ENCODE measurements at places on chromosomes 16 and 17.

GRCh38 chr17:14471052-14471451 lies 170.2 kb downstream of the HS3ST3B1 start:
- no peak for DNase-seq

- DNase-seq = no peak
Measured at GRCh38 chr17:63578027-63578768, 22.5 kb upstream of the TACO1 start.

GRCh38 chr17:6184508-6184907 lies 114.3 kb downstream of the WSCD1 start:
- DNase-seq = no peak

DNA sequence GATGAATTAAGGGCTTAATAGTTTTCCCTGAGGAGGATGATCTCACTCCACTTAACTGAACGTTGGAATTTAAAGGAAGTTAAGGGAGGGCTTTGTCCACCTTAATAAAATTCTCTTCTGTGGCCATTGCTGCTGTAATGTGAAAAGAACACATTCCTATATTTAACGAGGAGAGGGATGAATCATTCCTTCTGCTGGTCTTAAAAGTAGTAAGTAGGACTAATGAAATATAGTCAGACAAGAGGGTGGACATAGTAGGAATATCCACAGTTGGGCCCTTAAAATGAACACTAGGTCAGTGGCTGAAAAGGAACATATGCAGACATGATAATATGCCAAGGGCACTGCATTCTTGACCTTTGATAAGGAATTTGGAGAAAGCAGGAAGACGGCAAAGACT lies 405.6 kb downstream of the PMP22 start:
- no peak for DNase-seq

DNA sequence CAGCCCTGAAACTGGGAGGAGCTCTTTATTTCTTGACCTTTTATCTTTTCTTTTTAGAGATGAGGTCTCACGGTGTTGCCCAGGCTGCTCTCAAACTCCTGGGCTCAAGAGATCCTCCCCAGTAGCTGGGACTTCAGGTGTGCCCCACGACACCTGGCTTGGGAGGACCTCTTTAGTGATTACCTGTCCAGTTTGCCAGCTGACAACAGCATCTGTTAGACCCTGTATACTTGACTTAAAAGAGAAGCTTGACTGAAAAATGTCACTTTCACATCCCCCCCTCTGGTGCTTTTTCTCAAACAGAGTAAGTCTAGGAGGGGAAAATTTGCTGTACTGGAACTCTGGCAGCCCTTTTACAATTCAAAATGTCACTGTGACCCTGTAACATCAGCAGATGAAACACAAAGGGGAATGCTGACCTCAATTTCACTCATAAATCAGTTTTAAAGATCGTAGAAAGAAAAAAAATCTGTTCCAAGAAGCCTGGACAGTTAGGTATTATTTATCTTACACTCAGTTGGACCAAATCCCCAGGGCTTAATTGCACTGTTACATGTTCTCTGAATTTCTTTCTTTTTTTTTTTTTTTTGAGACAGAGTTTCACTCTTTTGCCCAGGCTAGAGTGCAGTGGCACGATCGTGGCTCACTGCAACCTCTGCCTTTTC lies 1.8 kb upstream of the ERN1 start:
- no peak for DNase-seq

DNA sequence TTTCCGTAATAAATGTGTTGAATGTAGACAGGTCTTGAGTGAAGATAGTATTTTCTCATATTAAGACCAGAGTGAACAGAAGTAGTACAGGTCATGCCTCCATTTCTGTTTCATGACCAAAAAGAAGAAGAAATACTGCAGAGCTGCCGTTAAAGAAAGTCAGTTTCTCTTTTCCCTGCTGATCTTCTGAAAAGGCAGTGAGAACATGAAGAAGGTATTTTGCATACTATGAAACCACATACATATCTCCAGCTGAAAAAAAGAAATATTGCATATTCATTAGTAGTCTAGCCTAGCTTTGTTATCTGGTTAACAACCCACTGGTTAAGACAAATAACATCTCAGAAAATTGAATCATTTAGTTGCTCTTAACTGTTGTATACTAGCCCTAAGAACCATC lies 138.4 kb downstream of the PHKB start:
- no peak for DNase-seq

DNA sequence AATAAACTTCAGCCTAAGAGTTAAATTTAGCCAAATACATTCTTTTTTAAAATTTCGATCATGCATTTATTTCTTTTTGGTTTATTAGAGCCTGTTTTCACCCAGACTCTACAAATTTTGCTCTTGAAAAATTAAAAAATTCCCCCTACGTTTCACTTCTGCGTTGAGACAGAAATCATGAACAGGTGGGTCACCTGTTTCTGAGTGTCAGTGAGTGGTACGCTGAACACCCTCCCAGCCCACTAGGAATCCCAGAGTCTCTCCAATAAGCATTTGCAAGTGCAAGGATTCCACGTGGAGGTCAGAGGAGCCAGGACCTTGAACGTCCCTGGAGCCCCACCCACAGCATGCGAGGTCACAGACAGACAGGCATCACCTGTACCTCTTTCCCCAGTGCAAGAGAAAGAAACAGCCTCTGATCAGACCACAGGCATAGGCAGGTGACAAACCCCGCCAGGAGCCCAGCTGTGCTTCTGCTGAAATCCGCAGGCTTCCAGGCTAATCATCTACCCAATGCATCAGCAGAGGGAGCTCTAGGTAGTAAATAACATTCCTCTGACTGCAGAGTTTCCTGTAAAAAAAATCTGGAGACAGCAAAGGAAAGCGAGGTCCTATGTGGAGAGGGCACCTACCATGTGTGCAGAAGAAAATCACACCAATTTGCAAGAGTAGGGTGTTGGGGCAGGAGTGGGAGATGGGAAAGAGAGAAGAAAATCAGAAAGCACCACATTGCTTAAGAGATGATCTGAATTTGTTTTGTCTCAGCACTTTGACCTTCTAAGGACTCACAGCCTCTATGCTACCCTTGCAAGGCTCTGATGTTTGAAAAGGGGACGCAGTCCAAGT lies 5.9 kb upstream of the XYLT1 start:
- DNase-seq = peak; percentile 3

GRCh38 chr17:73101031-73101430 lies 8.5 kb upstream of the SLC39A11 start:
- no peak for DNase-seq

GRCh38 chr17:28313841-28314240 lies 5.2 kb upstream of the TMEM97 start:
- no peak for DNase-seq

DNA sequence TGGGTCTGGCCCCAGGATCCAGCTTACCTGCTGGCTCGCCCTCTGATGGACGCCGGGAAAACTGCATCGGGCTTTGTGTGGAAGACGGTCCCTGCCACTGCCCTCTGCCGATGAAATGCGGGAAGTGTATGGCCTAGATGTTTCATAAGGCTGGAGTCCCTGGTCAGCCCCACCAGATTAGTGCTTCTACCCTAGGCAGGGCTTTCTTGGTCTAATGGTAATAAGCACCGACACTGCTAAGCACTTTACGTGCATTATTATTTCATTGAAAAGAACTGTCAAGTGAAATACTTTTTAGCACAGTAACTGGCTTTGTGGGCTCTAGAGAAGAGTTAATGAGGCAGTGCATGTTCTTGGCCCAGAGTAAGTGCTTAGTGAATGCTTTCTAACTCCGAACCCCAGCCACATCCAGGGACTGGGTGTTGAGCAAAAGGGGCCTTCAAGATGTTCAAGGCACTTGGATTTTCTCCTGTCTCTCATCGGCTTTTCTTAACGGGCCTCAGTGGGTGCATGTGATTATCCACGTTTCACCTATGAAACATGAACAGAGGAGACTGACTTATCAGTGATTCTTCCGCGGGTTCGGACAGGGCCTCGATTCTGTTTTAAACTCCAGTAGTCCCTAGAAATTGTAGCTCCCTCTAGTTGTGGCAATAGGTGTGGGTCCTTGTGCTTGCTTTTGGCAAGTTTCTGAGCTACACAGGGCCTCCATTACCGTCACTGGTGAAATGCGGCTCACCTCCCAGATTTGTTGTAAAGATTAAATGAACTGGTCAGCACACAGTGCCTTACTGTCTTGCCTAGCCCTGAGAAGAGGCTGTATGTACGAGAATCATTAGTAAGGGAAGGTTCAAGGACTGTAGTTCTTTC lies 6.6 kb downstream of the TRAF4 start:
- DNase-seq = peak; percentile 89

DNA sequence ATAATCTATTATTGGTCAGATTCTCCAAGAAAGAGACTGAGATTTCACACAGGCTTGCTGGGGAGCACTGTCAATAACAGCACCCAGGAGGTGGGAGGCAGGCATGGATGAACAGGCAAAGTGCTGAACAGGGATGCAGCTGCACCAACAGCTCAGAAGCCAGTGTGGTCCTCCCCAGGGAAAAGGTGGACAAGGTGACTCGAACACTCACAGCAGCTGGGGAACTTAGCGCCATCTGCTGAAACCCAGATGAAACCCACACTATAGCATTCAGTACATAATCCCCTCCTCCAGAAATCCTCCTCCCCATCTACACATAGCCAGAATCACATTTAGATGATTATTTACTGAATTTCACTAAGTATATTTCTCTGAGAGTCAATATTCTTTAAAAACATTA lies 255.2 kb upstream of the WSB1 start:
- DNase-seq = no peak

DNA sequence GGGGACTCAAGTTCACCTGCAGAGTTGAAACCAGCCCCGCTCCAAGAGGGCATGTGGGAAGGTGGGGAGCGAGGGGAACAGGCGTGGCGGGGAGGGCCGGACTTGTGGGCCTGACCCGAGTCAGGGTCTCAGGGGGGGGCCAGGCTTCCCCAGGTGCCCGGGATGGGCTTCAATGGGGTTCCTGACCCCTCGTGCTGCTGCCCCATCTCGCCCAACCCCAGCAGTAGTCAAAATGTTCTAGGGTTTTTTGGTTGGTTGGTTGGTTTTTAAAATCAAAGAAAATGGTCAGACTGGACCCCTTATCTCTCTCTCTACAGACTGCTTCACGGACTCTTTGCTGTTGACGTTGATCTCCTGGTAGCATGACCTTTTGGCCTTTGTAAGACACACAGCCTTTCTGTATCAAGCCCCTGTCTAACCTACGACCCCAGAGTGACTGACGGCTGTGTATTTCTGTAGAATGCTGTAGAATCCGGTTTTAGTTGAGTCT lies 69.5 kb downstream of the AMFR start:
- DNase-seq = no peak

- no peak for DNase-seq
Measured at GRCh38 chr16:70703041-70703834, 17.4 kb upstream of the MTSS2 start.
